Hepatocyte (in vitro differentiated cells): ENCODE measurements at places on chromosomes 13 and 19. TPM values are rescaled to one million over a fixed set of nuclear protein-coding genes. Genes with fewer than 3 reads are reported as not detected.

GRCh38 chr13:47798194-47798593 lies 202.9 kb downstream of the SUCLA2 start:
- H3K27ac ChIP-seq = no peak overlapping the region
- no peak for DNase-seq
- no peaks in the 10 kb centered on the region for H3K4me1 ChIP-seq
- H3K27me3 ChIP-seq = no peaks in the 10 kb centered on the region
- H3K36me3 ChIP-seq = no peaks in the 10 kb centered on the region

The CCDC70 gene
- 0.40 TPM in 1 of 2 replicates, not detected in the other for polyA plus RNA-seq

DNA sequence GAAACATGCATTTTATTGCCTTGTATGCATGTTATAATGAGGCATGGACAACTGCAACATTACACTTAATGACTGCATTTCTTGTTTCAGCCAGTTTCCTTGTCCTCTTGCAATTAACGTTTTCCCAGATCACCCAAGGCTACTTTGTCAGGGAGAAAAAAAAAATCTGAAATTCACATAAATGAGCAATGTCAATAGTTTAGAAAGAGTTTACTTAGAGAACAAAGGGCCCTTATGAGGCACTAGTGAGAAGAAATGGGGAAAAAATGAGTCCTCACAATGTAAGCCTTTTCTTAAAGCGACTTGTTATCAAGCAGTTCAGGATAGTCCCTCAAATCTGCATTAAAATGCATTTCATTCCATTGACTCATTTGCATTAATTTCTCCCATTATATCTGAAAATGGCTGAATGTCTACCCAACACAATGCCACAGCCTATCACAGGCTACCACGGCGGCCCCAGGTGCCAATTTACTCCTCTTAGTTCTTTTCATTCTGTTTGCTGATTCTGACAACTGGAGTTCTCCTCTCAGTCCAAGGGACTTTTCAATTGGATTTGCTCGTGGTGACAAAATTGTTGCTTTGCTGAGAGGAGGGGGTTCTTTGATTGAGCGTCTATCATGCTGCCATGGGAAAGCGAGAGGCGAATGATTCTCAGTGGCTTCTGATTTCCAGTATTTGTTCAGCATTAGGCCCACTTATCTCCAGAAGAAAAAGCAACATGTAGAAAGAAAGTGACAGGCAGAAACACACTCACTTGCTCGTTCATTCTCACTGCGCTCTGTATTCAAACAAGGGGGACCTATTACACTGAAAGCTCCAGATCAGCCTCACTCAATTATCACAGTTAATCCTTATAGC lies 107.1 kb downstream of the DACH1 start:
- peaks cover 12% of the 10 kb centered on the region for H3K4me1 ChIP-seq
- no peaks in the 10 kb centered on the region for H3K36me3 ChIP-seq
- DNase-seq = no peak

GRCh38 chr19:11598103-11598483 lies 810 bp downstream of the ZNF627 start:
- peaks cover 11% of the 10 kb centered on the region for H3K4me1 ChIP-seq
- H3K36me3 ChIP-seq = no peaks in the 10 kb centered on the region
- no peak for DNase-seq
- H3K4me3 ChIP-seq = peak overlapping the region; percentile 89

DNA sequence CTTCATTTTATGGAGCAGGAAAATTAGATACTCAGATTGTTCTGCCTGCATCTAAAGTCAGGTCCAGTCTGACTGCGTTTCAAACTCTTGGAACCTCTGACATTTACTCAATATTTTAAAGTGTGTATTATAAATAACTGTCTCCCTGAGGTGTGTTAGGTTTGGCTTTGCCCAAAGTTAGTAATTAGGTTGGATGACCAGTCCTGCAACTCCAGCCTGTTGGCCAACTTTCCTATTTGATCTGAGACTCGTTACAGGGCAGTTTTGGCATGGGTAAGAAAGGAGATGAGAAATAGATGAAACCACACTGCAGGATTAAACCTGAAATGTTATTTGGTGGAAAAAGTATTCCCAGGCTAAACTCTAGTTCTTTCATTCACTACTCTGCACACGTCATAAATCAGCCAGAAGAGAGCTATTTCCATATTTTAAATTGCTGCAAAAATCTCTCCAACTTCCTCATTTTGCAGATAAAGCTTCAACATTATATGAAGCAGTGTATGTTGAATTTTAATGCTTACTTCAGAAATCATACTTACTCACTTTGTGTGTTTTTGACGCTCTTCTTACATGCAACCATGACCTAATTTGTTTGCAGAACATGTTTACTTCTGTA lies 357.1 kb downstream of the DCT start:
- H3K27ac ChIP-seq = no peak overlapping the region
- H3K4me3 ChIP-seq = no peak overlapping the region
- DNase-seq = no peak
- no peaks in the 10 kb centered on the region for H3K36me3 ChIP-seq

DNA sequence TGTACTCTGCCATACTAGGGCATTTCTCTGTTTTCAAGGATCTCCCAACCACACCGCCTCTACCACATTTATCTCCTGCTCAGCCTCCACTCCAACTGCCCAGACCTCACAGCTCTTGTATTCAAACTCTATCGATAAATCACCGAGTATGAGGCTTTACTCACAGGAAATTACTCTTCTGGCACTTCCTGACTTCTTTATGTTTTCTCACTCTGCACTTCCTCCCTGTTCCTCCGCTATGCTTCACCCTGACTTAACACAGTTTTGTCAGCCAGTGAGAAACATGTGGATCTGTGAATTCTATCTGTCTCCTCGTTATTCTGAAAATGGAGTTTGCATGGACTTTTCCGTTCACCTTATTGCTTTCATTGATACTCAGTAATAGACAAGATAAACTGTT lies 2.6 kb upstream of the CARD8 start:
- no peaks in the 10 kb centered on the region for H3K36me3 ChIP-seq
- H3K4me1 ChIP-seq = peaks cover 10% of the 10 kb centered on the region
- no peak overlapping the region for H3K4me3 ChIP-seq
- H3K27ac ChIP-seq = no peak overlapping the region
- H3K27me3 ChIP-seq = no peaks in the 10 kb centered on the region
- DNase-seq = no peak

- no peak overlapping the region for H3K27ac ChIP-seq
- no peak for DNase-seq
- H3K27me3 ChIP-seq = no peaks in the 10 kb centered on the region
- no peak overlapping the region for H3K4me3 ChIP-seq
- no peaks in the 10 kb centered on the region for H3K36me3 ChIP-seq
These were observed 67.9 kb upstream of the ITM2B start for GRCh38 chr13:48165063-48165462.

The MYBPC2 gene
- 0.04 TPM in 1 of 2 replicates, not detected in the other for polyA plus RNA-seq

- no peaks in the 10 kb centered on the region for H3K27me3 ChIP-seq
- no peaks in the 10 kb centered on the region for H3K36me3 ChIP-seq
- no peak for DNase-seq
- no peak overlapping the region for H3K4me3 ChIP-seq
These were observed 2.7 kb upstream of the ZBTB7A start for GRCh38 chr19:4069331-4069959.

DNA sequence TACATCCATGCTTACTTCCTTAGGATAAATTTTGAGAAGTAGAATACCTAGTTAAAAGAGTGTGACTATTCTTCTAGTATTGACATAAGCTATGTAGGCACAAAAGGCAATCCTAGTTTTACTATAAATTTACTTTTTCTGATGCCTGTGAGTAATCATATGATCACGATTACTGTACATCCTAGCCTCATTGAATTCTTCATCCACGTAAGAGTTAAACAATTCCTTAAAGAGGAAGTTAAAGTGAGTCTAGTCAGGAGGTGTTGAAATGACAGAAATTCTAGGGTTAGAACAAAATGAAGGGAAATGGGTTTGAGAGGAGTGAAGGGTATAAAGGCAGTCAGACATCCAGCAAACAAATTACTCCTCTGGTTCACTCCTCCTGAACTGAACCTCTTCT lies at the start of gene ACOD1:
Gene ACOD1 (plus strand): TSS at position 363 of the 400 bp plus-strand sequence. CDS start 48 bp downstream, outside the sequence.
- H3K27ac ChIP-seq = no peak within 1 kb of the TSS
- H3K27me3 ChIP-seq = no peaks in the 10 kb centered on the region
- DNase-seq = no peak
- H3K4me3 ChIP-seq = no peak within 1 kb of the TSS
- no peaks in the 10 kb centered on the region for H3K36me3 ChIP-seq

DNA sequence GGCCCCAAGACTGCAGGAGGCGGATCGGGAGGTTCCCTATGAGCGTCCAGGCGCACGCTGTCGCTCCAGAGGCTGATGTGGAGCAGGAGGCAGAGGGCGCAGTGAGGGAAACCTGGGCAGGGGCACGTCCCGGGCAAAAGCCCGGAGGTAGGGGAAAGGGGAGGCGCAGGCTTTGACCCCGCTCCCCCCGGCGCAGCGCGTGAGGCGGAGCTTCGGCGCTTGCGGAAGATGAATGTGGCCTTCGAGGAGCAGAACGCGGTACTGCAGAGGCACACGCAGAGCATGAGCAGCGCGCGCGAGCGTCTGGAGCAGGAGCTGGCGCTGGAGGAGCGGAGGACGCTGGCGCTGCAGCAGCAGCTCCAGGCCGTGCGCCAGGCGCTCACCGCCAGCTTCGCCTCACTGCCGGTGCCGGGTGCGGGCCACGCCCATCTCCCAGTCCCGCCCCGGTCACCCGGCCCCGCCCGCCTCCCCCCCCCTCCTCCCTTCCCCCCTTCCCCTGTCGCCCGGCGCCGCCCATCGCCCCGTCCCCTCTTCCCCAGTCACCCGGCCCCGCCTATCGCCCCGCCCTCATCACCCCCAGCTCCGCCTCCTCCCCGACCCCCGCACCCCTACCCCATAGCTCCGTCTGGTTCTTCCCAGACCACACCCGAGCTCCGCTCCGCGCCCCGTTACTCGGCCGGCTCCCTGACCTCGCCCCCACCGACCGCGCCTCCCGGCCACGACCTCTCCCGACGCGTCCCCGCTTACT lies 4.1 kb downstream of the HMG20B start:
- H3K4me3 ChIP-seq = no peak overlapping the region
- no peaks in the 10 kb centered on the region for H3K27me3 ChIP-seq
- H3K36me3 ChIP-seq = no peaks in the 10 kb centered on the region
- no peak overlapping the region for H3K27ac ChIP-seq
- H3K4me1 ChIP-seq = peaks cover 9% of the 10 kb centered on the region

The NTF4 gene
- polyA plus RNA-seq = 6.9 and 11.5 TPM in 2 replicates

GRCh38 chr13:25213715-25214114 lies 41.6 kb upstream of the AMER2 start:
- H3K27ac ChIP-seq = no peak overlapping the region
- DNase-seq = no peak
- H3K4me1 ChIP-seq = no peaks in the 10 kb centered on the region
- no peak overlapping the region for H3K4me3 ChIP-seq
- no peaks in the 10 kb centered on the region for H3K36me3 ChIP-seq
- H3K27me3 ChIP-seq = no peaks in the 10 kb centered on the region

- DNase-seq = no peak
- peaks cover 7% of the 10 kb centered on the region for H3K4me1 ChIP-seq
- H3K27me3 ChIP-seq = peaks cover 38% of the 10 kb centered on the region
- no peaks in the 10 kb centered on the region for H3K36me3 ChIP-seq
These were observed 31.9 kb upstream of the FLT1 start for GRCh38 chr13:28526876-28527275.

- no peak overlapping the region for H3K4me3 ChIP-seq
- H3K27ac ChIP-seq = no peak overlapping the region
These were observed 1140.4 kb downstream of the PCDH9 start for GRCh38 chr13:66089711-66090110.

- no peaks in the 10 kb centered on the region for H3K36me3 ChIP-seq
- H3K27me3 ChIP-seq = no peaks in the 10 kb centered on the region
These were observed 10.8 kb downstream of the FFAR2 start for GRCh38 chr19:35458731-35459391.

DNA sequence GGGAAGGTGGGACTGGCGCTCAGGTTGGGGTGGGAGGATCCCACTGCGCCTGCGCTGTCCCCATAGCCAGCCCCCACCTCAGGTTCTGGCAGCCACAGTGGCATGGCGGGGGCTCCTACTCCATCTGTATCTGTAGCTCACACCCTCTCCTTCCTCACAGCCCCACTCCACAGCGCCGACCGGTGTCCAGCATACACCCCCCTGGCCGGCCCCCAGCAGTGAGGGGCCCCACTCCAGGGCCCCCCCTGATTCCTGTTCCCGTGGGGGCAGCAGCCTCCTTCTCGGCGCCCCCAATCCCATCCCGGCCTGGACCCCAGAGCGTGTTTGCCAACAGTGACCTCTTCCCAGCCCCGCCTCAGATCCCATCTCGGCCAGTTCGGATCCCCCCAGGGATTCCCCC lies 6.0 kb downstream of the TMED1 start:
- no peaks in the 10 kb centered on the region for H3K36me3 ChIP-seq
- no peaks in the 10 kb centered on the region for H3K4me1 ChIP-seq
- H3K4me3 ChIP-seq = no peak overlapping the region
- no peak overlapping the region for H3K27ac ChIP-seq

GRCh38 chr13:112521073-112521685 lies 66.8 kb downstream of the TUBGCP3 start:
- no peak overlapping the region for H3K27ac ChIP-seq
- no peak overlapping the region for H3K4me3 ChIP-seq
- DNase-seq = no peak
- no peaks in the 10 kb centered on the region for H3K4me1 ChIP-seq
- no peaks in the 10 kb centered on the region for H3K27me3 ChIP-seq
- H3K36me3 ChIP-seq = no peaks in the 10 kb centered on the region

The CASP14 gene
- polyA plus RNA-seq = not detected in 2 replicates

DNA sequence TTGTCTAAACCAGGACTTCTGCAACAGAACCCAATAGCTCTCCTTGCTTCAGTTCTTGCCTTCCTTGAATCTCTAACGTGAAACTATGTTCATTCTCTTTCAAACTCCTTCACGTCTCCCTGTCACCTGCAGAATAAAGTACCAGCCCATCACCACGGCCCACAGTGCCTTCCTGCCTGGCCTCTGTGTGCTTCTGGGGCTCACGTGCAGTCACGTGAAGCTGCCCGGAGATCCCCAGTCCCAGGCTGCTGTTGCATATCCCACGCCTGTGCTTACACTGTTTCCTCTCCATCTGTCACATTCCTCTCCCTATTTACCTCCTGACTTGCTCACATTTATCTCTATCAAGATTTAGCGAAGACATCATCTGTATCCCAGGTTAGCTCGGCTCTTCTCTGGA lies 102.8 kb downstream of the STARD13 start:
- H3K4me3 ChIP-seq = no peak overlapping the region
- DNase-seq = no peak
- no peaks in the 10 kb centered on the region for H3K27me3 ChIP-seq
- H3K27ac ChIP-seq = no peak overlapping the region
- peaks cover 41% of the 10 kb centered on the region for H3K4me1 ChIP-seq
